ENCODE measurements at places on chromosomes 7 and 10.

DNA sequence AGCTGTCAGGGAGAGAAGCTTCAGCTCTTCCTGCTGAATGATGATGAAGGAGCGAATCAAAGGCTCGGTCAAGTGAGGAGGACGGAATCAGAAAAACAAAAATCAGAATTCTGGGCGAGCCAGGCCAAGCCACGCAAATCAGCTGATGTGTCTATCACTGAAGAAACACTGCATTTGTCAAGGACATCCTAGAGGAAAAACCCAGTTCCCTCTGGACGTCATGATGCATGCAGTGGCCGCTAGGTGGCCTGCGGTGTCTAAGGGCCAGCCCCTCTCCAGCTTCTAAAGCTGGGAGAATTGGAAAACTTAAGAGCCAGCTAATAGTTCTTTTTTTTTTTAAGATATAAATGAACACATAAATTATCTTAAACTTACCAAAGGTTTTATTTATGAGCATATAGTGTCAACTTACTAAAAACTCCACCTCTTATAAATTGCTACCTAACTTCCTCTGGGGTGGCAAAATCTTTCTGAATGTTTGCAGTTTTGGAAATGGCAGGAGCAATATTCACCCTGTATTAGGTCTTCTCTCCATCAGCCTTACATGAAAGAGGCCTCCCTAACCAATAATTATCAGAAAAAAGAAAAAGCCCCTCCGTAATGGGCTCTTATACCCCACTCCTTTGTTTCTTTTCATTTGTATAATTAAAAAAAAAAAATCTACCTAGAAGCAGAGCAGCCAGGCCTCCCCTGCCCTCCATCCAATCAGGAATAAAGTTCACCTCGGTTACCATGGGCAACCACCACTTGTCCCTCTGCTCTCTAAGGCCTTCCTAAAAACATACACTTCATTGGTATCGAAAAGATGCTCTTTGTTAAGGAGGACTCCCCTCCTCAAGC lies 186.8 kb downstream of the USP6NL start:
- DNase-seq: peak; percentile 74

DNA sequence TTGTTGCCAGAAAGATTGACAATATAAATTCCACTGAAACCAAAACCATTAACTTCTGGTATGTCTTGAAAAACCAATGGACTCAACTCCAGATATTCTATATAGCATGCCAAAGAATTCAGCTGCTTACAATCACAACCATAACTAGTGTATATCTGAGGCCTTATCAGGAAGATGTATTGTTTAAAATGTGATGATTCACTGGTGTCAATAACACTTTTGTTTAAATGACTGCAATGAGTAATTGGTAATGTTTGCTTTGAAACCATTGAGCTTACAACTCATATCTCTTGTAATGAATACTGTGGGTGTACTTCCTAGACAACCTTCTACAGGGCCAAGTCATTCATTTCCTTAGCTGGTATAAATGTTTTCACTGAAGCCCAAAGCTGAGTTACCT lies 727.9 kb upstream of the KCND2 start:
- DNase-seq: no peak

GRCh38 chr10:115895166-115895565 lies 377.8 kb downstream of the GFRA1 start:
- no peak for DNase-seq

DNA sequence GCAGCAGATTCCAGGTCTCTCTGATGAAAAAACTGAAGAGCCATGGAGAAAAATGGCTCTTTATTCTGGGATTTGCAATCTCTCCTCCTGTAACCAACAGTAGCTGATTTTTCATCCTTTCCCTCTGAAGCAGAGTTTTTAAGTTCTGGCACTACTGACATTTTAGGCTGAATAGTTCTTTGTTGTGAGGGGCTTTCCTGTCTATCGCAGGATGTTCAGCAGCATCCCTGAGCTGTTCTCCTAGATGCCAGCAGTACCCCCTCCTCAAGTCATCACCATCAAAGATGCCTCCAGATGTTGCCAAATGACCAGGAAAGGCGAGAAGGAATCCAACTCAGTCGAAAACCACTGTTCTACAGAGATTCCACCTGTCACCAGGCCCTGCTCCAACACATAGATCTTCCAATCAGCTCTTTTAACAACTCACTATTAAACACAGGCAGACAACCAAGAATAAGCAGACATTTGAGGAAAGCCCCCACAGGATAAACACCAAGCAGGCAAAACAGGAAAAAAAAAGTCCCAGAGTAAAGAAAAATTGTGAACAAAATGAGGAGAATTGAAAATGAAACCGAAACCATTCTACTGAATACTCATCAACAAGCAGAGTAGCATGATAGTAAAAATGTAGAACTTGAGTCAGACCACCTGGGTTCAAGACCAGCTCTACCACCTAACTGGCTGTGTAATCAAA lies 124.8 kb downstream of the MPP7 start:
- no peak for DNase-seq

DNA sequence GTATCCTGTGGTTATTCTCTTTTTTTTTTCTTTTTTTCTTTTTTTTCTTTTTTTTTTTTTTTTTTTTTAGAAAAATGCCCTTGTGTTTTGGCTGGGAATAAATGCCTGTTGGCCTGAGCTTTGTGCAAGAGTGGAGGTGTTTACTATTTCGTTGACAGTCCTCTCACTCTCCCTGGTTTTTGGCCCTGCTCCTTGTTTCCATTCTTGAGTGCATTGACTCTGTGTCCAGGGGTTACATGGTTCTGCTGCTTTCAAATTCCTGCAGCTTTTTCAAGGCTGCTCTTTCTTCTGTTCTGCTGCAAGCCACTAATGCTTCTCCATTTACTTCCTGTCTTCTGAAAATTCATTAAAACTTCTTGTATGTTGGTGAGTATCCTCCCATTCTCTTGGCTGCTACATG lies 59.7 kb upstream of the TBX20 start:
- peak; percentile 34 for DNase-seq

GRCh38 chr7:155336812-155337602 lies 39.3 kb downstream of the INSIG1 start:
- DNase-seq: no peak

- DNase-seq: no peak
These were observed 39.4 kb upstream of the ZMIZ2 start for GRCh38 chr7:44709011-44709915.

DNA sequence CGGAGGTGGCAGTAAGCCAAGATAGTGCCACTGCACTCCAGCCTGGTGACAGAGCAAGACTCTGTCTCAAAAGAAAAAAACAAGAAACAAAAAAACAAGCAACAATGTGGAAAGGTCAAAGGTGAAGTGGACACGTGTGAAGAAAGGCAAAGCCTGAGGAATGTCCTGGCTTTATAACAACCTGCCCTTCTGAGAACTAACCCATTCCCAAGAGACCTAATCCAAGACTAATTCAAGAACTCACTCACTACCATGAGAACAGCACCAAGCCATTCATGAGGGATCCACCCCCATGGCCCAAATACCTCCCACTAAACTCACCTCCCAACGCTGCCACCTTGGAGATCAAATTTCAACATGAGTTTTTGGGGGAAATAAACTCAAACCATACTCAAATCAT lies 47.5 kb upstream of the KIF5B start:
- DNase-seq: no peak

GRCh38 chr10:97329766-97330165 lies 4.8 kb downstream of the FRAT2 start:
- no peak for DNase-seq

DNA sequence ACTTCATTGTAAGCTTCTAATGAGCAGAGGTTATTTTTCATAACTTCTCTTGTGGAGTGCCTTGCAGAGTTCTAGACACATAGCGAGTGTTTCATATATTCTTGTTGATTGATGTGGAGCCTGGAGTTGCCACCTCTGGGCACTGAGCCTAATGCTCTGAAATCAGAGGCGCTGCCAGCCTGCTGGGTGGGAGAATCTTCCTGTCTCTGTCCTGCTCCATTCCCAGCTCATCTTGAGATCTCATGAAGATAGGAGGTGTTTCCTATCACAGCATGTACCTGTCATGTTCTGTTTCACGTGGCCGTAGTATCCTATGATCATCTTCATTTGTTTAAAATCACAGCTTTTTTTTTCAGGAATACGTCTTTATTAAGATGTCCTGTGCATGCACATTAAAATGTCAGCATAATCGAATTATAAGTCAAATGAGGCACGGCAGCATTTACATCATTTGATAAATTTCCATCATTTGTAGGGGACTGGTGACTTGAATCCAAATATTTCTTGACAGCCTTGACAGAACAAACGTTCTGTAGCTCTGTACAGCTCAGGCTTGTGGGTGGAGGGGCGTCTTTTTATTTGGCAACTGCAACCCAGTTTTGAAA lies 393.0 kb downstream of the PHTF2 start:
- no peak for DNase-seq

DNA sequence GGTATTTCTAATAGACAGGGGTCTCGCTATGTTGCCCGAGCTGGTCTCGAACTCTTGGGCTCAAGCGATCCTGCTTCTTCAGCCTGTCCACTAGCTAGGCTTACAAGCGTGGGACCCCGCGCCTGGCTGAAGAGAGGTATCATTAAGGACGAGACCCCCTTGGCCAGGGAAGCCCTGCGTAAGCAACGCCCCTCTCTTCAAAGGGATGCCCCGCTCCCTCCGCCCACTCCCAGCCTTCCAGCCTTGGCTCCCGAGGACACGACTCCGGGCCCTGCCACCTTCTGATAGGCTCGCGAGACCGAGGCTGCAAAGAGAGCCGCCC lies 220 bp upstream of the ZKSCAN5 start:
- DNase-seq: no peak

DNA sequence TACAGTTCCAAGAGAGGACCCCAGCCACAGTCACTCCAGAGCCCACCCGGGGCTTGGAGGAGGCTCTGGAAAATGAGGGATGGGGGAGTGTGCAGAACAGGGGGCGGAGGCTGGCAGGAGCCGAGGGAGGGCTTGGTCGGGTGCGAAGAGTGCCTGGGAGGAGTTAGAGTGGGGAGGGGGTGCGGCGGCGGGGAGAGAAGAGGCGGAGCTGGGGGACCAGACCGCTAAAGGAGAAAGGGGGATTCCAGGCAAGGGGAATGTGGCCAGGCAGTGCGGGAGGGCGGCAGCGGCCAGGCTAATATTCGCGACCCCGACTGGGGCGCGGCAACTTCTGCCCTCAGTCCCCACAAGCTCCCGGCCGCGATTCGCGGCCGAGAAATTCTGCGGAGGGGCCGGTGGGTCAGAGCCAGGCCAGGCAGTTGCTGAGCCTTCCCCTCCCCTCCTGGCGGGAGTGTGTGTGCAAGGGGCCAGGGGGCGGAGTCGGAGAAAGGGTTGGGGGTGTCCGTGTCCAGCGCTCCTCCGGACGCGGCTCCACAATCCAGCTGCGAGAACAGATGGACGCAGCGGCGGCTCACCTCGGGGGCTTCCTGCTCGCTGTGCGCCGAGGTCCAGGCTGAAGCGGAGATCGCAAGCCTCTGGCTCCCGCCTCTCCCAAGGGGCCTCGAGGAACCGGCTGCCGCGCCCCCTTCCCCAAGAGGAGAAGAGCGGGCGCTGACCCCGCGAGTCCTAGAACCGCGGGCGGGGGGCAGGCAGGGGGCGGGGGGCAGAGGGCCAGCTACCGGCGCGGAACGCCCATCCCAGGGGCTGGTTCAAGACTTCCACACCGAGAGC lies 612 bp upstream of the SLC18A3 start:
- peak; percentile 51 for DNase-seq

DNA sequence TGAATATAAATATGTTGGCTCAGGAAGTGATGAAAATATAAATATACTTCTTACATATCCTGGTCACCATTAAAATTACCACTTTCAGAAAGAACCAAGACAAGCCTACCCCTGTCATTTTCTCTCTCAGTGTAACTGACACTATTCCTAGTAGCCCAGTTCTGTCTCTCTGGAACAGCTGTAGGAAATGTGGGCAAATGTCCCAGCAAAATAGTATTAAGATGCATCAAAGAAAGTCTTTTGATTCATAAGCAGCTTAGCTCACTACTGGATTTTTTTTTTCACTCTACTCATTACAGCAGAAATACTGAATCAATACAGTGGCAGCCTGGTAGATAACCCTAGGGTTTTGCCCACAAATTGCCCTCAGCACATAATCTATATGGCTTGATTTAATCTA lies 290.9 kb downstream of the DNAJB9 start:
- no peak for DNase-seq

GRCh38 chr7:78542541-78542940 lies 744.0 kb downstream of the PHTF2 start:
- no peak for DNase-seq

- no peak for DNase-seq
These were observed 429.7 kb downstream of the EXOC4 start for GRCh38 chr7:133682364-133683181.
